ENCODE measurements at places on chromosomes 2 and 18.

DNA sequence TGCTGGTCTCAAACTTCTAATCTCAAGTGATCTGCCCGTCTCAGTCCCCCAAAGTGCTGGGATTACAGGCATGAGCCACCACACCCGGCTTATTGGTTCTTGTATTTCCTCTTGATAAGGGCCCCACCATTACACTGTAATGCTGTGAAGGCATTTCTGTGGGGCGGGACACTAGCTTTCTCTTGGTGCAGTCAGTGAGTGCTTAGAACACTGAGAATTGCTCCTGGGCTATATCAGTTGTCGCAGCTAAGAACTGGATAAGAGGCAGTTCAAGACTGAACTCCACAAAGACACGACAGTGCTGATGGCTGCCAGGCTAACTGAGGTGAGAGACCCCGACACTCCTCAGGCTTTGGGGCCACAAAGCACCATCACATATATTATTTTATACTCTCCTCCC lies 2.1 kb downstream of the KHK start:
- no peak for DNase-seq

DNA sequence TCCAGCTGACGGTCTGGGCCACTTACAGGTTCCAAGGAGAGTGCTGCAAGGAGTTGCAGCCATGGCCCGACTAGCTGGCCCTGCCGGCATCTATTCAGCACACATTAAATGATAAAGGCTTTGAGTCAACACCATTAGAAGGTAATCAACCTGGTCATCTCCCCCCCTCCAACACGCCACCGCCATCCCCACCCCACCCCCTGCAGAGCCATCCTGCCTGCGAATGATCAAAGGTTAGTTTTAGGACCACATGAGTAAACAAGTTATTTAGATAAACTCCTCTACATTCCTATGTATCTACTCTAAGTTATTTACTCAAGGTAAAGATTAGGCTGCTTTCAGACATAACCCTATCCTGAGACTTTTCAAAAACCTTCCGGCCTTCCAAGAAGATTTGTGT lies 349.3 kb upstream of the SLC39A10 start:
- no peak for DNase-seq

DNA sequence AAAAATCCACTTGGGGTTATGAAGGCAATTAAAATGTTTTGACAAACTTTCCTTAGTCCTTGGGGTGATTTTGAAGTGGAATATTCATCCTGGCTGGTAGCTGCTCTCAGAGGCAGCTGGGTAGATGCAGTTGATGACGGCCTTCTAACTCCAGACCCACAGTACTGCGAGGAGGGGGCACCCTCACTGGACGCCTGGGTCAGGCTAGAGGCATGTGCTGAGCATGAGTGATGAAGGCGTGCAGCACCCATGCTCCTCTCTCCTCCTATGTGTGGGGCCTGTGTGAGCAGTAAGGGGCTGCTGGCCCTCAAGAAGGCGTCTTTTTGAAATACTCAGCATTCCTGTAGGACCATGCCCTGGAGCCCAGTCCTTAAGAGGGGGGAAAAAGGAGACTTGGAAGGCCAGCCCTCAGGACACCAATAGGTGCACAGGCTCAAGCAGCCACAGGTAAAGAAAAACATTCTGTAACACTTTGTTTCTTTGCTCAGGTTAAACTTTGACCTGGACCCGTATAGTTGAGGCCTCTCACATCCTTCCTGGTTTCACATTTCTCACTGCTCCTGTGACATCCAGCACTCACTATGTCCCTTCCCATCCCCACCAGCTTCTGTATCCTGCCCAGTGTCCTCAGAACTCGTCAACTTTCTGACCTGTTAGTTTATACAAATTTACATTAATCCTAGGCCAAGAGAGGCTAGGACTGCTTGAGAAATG lies 64.4 kb downstream of the CD8B2 start:
- no peak for DNase-seq

- no peak for DNase-seq
These were observed 82.6 kb upstream of the TANK start for GRCh38 chr2:161077367-161078210.

GRCh38 chr2:213172641-213173040 lies 21.2 kb upstream of the IKZF2 start:
- DNase-seq = no peak

DNA sequence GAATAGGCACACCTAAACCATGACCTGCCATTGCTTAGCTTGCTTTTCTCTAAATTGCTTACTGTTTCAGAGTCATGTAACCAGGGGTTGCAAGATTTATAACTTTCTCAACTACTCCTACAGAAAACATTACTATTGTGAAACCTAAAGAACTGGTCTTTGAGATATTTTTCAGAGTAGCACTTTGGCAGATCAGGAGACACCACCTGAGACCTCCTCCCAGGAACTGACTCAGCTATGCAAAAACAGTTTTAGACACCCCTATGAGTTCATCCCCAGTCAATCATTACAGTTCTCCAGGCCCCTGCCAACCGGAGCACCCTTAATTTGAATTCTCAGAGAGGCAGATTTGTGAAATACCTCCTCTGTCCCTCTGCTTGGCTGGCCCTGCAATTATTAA lies 80.3 kb downstream of the MBOAT2 start:
- DNase-seq = no peak

DNA sequence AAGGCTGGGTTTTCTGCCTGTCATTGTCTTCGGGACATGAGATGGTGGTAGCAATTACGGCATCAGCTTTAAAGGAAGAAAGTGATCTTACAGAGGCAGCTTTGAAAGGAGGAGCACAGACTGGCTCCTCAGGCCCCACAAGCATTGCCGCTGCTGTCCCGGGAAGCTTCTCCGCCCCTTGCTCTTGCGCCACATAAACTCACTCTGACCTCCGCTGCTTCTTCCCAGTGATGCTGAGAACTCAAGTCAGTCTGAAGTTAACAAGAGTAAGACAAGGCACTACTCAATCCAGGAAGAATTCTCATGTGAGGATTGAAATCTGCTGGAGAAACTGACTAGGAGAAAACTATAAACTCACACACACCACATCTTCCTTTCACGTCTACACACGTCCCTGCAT lies 112.4 kb upstream of the RIOK3 start:
- no peak for DNase-seq

- no peak for DNase-seq
These were observed 170.1 kb downstream of the ASB1 start for GRCh38 chr2:238596571-238597551.

DNA sequence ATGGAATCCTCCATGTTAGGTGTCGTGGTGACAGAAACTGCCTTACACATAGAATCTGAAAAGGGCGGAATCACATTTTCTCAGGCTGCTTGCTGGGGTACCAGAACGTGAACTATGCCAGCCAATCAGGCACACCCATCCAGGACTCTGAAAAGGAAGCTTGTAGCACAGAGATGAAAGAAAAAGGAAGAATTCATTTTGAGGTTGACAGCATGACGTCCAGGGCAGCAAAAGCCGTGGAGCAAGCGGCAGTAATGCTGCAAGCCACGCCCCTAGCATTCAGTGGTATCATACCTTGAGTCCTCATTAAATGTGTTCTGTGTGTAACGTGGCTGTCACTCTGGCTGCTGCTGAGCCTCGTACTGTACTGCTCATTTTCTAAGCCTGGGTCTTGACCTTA lies 304.0 kb downstream of the DYSF start:
- no peak for DNase-seq

DNA sequence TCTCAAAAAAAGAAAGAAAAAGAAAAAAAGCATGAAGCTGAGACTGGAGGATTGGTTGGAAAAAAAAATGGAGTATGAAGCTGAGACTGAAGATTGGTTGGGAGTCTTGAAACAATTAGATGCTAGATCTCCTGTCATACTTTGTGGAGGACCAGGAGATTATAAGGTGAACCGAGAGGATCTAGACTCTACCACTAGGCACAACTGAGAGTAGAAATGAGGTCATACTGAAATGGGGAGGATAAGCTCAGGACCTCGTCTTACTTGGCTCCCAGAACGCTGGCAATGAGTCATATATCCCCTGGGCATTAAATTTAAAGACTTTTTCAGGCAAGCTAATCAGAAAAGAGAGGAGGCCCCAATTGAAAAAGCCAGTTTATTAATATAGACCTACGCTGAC lies 3.3 kb upstream of the ORC2 start:
- no peak for DNase-seq

DNA sequence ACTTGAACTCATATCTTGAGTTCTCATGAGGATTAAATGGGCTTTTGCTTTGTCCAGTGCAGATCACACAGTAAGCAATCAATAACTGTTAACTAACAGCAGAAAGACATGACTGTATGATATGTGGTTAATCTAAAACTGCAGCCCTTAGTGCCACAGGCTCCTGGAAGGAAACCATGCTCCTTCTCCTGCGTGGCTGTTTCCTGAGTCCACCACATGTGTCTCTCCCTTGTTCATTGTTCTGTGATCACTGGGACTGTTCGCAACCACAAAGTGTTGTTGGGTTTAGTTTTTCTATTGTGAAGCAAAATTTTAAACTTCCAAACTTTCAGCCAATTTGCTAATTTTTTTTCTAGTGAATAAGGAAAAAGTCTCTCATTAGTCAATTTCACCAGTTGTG lies 130.9 kb upstream of the PTPRM start:
- DNase-seq = no peak

GRCh38 chr2:12504443-12504842 lies 212.3 kb upstream of the TRIB2 start:
- DNase-seq = no peak

DNA sequence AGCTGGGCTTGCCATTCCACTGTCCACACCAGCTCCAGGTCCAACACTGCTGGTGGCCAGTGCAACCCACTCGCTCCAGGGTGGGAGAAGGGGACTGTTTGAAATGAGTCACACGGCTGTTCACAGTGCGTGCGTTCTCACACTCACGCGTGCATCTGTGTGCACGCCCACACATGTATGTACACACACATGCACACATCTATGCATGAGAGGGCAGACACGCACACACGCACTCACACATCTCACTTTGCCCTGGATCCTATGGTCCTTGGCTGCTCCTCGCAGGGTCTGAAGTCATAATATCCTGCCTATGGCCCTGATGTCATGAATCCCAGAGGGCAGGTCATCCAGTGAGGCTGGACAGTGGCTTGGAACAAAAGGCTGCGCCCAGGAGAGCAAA lies 182.8 kb downstream of the EIPR1 start:
- no peak for DNase-seq

DNA sequence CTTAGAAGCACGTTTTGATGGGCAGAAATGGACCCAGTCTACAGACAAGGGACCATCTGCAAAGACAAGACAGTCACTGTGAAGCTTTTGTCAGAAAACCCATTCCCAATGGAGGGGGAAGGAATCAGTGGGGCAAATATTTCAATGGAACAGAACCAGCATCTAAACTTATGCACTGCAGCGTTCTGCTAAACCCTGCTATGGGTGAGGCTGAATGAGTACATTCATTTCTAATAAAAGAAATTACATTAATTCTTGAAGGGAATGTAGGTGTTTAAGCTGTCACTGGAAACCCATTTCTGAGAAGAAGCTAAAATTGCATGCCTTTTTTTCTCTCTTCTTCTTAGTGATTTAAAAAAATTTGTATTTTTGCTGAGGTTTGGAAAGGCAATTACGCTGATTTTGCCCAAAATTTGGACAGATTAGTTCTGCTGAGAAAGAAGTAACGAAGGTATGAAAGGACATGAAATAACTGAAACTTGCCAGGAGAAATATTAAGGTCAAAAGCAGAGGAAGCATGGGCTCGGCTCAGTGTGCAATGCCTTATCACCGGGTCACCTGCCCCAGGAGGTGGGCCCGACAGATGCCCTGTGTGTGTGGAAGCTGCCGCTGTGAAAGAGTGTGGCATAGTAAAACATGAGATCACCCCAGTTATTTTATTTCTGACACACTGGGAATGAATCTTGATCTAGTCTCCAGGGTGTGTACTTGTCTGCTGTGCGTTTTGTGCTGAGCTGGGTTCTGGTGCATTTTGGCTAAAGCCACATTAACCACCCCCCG lies 24.2 kb downstream of the SH3RF3 start:
- no peak for DNase-seq

DNA sequence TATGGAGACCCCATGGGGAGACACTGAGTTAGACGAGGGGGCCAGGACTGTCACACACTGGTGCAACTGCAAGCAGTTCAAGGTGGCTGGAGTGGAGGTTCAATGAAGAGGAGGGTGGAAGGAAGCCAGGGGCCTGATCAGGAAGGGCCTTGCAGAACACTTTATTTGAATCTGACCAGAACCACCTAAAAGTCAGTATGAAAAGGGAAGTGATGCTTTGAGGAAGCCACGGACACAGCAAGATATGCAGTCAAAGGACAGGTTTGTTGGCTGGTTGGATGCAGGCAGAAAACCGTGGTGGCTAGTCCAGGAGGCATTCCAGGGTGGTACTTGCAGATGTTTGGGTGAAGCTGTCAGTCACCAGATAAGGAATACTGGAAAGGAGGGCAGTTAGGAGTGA lies 3.5 kb upstream of the FAM124B start:
- DNase-seq = no peak

- DNase-seq = peak; percentile 44
These were observed at the start of gene DCC for GRCh38 chr18:52339891-52340371. TSS of gene DCC (plus strand) at chr18:52340197. CDS start at chr18:52340788, 591 bp downstream.

GRCh38 chr18:59056706-59057492 lies 82.8 kb upstream of the SEC11C start:
- no peak for DNase-seq

GRCh38 chr18:46946656-46947282 lies 29.4 kb downstream of the KATNAL2 start:
- no peak for DNase-seq

- peak; percentile 97 for DNase-seq
These were observed 114.5 kb downstream of the RNF144A start for GRCh38 chr2:7031547-7032245.

DNA sequence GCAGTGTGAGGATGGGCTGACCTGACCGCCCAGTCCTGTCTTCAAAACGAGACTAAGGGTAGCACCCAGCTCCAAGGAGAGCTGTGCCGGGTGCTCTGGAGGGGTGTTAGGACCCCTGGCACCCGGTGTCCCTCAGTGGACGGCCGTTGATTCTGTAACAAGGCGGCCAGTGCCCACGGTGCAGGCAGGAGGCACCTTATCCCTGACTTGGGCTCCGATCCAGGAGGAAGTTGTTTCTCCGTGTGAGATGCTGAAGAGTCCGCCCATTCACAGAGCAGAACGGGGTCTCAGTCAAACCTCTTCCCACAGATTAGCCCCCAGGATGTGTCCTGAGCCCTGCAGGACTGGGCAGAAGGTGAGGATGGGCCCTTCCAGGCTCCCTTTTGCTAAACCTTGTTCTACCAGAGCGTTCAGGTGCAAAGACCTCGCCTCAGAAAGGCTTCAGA lies 123.0 kb downstream of the NFATC1 start:
- DNase-seq = no peak

- no peak for DNase-seq
These were observed 5.5 kb downstream of the COLEC12 start for GRCh38 chr18:495017-495416.

- DNase-seq = no peak
These were observed 54.1 kb upstream of the MYCN start for GRCh38 chr2:15886231-15886630.

DNA sequence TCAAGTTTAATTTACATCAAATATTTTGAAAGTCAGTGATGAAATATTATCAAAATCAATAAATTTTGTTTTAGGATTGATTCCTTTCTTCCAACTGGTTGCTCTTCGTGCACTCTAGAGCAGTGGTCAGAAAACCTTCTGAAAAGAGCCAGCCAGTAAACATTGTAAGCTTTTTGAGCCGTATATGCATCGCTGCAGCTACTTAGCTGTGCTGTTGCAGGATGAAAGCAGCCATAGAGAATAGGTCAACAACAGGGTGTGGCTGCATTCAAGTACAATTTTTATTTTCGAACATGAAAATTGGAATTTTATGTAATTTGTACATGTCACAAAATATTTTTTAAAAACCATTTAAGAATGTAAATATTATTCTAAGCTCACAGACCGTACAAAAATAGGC lies 94.9 kb downstream of the MGAT5 start:
- no peak for DNase-seq

GRCh38 chr2:232435375-232435648 lies 20.6 kb upstream of the ALPI start:
- DNase-seq = no peak

Data from NCI-H1417 treated with DMSO at 0.1 percent for 48 hours (cell line).